Activated CD4-positive, alpha-beta T cell treated with anti-CD3 and anti-CD28 coated beads, Interleukin-2, amount 50 U/mL, for 16 hours (primary cell): ENCODE measurements at places on chromosomes 5 and 9.

DNA sequence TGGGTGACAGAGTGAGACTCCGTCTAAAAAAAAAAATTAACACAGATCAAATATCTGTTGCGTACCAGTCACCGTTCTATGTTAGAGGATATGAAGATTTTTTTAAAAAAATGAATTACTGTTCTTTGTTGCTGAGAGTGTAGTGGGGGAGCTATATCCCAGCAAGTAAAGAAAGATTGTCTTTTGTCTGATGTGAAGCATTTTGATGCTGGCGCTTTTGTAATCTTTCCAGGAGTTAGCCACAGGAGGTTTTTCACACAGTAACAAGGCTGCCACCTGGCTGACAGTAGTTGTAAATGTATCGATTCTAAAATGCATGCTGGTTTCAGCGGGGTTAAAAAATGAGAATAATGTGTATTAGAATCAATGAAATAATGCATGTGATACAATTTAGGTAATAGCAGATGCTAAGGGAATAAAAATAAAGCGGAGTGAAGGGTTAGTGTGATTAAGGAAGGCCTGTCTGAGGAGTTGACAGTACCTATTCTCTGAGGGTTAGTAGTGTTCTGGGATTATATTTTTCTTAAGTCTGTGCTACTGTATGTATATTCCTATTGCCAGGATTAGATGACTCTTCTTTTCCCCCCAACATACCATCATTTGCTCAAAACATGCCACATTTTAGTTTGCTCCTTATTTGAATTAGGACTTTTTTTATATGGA lies 3.4 kb downstream of the LMNB1 start:
- DNase-seq = peak; percentile 73

DNA sequence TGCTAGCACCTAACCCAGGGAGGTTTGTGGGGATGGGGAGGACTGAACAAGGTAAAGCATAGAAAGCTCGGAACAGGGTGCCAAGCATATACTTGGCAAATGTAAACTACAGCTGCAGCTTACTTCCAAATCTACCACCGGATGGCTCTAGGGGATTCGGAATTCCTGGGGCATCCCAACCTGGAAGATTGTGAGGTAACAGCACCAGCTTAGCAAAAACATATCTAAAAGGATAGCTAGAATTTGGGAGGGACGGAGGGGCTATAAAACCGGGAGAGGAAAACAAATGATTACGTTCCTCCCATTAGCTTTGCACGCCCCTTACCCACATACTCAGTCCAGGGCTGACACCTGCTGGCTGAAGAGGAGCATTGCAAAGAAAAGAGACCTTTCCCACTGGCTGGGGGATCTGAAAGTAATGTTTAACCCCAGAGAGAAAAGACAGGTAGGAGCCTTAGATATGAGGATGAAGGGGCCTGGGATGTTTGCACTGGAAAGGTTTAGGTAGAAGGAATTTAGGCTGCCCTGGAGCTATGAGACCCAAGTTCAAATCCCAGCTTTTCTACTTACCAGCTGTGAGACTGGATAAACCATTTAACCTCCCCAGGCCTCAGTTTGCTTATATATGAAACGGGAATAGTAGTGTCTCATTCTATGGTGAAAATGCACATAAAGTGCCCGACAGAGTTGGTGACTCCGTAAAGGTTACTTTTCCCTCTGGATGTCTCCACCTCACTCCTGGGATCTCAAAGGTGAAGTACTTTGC lies 73.6 kb downstream of the FAM114A2 start:
- DNase-seq = peak; percentile 50

- DNase-seq = peak; percentile 46
Measured at GRCh38 chr5:37197340-37198050, 51.7 kb downstream of the CPLANE1 start.

GRCh38 chr9:23117616-23118015 lies 671.0 kb downstream of the DMRTA1 start:
- DNase-seq = no peak

DNA sequence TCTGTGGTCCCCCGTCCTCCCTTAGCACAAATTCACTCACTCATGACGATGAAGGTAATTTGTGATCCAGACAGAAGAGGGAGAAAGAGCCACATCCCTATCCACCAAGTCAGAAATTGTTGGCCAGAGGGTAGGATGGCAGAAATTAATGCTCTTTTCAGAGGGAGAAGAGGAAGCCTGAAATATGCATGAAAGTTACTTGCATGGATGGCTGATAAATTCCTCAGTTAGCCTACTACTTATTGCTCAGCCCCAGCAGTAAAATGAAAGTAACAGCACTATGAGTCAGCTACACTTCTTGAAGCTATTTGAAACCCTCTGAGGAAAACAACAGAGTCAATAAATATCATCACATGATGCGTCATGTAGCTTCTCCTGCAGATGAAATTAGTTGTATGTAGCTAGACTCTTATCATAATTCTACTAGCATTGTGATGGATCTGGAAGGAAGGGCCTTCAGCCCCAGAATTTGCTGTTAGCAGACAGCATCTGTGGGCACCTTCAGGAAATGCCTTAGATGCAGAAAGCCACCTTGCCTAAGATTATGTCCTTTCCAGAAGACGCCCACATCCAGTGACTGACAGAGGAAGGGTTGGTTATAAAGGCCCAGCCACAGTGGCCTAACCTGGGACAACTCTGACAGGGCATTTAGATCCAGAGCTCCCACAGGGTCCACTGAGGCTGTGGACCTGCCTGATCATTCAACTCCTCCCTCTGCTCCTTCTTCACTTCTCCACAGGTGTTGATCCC lies 81.2 kb upstream of the CCDC112 start:
- DNase-seq = peak; percentile 71

GRCh38 chr9:83978992-83979811 lies 813 bp downstream of the HNRNPK start:
- DNase-seq = peak; percentile 91

DNA sequence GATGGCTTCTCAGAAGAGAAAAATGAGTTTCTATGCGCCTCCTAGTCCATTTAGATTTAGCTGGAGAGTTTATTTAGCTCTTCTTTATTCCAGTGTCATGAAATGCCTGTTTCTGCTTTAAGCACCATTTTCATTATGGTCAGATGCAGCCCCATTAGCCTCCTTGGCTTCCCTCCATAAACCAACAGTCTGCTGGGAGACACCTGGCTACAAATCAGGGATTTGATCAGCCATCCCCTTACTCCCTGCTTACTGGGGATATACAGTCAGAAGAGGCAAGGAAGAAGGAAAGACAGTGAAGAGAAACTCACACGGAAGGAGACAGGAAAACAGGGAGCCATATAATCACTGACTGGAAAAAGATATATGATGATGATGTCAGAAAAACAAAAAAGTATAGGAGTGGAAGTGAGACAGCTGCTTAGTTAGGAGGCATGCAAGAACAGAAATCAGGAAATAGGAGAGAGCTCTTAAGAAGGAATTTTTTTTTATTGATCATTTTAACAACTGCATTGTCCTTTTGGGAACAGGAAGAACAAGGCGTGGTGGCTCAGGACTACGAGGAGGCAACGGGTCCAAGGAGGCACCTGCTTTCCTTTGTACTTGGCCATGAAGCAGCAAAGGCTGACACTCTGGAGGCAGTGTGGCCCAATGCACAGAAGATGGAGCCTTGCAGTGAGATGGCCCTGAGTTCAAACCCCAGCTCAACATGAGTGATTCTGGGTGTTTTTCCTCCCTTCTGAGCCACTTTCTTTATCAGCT lies 56.1 kb downstream of the MED27 start:
- DNase-seq = no peak

GRCh38 chr5:177477701-177478477 lies 4.5 kb upstream of the DBN1 start:
- DNase-seq = no peak

DNA sequence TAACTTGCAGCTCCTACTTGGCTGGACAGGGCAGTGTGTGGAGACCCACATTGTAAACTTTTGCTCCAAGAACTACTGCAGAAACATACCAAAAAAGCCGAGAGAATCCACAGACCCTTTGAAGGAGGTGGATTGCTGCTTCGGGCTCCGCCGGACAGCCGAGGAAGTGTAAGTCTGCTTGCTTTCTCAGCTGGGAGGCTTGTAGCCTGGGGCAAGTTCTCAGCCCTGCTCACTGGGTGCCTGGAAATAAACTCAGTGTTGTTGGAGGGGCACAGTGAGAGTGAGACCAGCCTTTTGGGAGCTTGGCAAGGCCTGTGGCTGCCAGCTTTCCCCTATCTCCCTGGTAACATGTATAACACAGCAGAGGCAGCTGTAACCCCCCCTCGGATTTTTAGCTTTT lies 215.6 kb downstream of the SYK start:
- no peak for DNase-seq

DNA sequence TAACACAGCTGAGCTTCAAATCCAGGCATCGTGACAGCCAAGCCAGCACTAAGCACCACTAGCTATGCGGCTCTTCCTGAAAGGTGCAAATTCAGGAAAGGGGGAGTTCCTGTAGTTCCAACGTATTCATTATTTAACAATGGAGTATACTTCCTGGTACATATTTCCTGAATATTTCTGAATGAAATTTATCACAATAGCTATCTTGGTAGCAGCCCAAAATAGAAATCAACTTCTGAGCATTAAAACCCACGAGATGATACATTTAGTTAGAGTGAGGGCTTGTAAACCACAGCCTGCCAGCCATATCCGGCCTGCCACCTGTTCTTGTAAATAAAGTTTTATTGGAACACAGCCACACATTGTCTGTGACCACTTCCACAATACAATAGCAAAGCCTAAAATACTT lies 109.7 kb upstream of the RETREG1 start:
- peak; percentile 61 for DNase-seq

DNA sequence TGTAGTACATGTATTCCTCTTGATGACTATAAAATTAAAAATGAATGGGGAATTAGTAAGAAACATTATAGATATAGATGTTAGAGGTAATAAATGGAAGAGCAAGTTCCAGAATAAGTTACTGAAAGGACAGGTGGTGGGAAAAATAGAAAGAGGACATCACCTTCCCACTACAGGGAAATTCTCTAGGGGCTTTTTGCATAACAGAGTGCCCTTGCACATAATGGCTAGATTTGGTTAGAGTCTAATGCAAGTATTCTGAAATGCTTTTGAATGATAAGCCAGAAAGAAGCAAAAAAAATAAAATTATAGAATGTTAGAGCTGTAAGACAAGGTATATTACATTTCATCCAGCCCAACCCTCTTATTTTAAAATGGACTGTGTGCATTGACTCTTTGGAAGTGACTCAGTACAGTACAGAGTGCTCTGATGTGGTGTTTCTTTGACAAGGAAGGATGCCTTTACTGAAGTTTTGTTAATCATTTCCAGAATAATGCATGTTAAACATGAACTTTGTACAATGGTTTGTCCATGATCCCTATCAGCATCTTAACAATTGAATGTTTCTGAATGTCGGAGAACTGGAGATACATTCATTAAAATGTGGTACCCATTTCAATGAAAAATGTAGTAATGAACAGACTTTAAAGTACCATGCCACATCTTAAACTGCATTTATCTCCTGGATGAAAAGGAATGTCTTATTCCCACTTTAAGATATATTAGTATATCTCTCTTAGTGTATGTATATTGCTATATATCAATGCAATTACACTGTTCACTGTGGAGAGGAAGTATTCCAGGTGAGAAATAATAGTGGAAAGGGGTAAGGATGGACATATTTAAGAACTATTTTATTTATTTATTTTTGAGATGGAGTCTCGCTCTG lies 391.1 kb downstream of the ADGRV1 start:
- no peak for DNase-seq

DNA sequence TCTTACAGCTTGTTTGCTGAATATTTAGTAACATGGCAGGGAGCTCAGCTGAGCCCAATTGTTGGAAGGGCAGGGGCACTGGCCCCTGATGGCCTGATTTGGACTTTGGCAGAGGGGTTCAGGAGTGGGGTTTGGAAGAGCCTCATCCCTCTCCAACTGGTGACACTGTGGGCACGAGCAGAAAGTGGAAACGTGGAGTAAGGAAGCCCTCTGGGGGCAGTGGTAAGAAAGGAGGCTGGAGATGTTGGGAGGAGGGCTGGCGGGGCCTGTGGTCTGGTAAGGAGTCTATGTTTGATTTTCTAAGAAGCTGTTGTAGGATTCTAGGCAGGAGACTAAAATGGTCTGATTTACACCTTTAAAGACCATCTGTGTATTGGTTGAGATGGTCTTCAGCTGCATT lies 208.9 kb downstream of the HSPA4 start:
- DNase-seq = no peak

GRCh38 chr9:24936117-24936516 lies 390.4 kb upstream of the IZUMO3 start:
- DNase-seq = no peak

DNA sequence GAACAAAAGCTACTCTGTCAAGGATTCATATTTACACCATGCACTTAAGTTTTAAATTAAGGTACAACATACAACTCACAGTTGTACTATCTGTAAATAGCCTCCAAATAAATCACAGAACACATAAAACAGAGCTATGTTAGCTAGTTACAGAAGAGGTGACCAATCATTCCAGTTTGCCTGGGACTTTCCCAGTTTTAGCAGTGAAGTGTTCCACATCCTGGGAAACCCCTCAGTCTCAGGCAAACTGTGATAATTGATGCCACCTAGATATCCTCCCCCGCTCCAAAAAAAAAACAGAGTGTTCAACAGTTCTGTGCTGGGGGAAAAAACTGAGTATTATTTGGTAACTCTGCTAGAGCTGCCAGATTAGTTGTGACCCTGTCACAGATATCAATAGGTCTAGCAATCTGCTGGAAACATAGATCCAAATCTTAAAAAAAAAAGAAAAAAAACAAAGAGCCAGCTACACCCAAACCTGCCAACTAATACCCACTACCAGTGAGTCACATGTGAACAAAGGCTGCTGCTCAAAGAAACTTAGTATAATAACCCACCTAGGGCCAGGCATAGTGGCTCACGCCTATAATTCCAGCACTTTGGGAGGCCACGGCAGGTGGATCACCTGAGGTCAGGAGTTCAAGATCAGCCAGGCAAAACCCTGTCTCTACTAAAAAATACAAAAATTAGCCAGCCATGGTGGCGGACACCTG lies 5.7 kb downstream of the TBCA start:
- DNase-seq = no peak

DNA sequence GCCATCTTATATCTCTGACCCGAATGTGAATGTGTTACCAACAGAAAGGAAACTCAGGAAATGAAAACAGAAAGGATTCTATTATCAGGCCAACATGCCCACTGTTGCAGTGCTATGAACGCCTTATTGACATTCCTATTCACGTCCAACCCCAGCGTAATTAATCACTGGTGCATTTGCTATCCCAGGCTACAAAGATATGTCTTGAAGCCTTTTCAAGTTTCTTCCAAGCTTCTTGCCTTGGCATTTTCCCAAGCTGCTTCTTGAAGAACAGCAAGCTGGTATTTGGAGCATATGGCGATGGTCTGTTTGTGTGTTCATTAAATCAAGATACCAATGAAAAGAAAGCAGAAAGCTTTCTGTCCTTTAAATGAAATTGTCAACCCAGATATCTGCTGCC lies 579.2 kb upstream of the ZNF462 start:
- DNase-seq = no peak

- DNase-seq = no peak
Measured at GRCh38 chr5:116520771-116521170, 53.9 kb downstream of the SEMA6A start.

GRCh38 chr5:143693651-143694252 lies 118.2 kb upstream of the HMHB1 start:
- peak; percentile 88 for DNase-seq

GRCh38 chr5:84378420-84378819 lies 6.3 kb downstream of the EDIL3 start:
- DNase-seq = no peak
